Kidney epithelial cell (primary cell): ENCODE measurements at places on chromosomes 3 and 15.

GRCh38 chr15:87213626-87214025 is 1042.9 kb downstream of the NTRK3 start:
- no peak for DNase-seq

DNA sequence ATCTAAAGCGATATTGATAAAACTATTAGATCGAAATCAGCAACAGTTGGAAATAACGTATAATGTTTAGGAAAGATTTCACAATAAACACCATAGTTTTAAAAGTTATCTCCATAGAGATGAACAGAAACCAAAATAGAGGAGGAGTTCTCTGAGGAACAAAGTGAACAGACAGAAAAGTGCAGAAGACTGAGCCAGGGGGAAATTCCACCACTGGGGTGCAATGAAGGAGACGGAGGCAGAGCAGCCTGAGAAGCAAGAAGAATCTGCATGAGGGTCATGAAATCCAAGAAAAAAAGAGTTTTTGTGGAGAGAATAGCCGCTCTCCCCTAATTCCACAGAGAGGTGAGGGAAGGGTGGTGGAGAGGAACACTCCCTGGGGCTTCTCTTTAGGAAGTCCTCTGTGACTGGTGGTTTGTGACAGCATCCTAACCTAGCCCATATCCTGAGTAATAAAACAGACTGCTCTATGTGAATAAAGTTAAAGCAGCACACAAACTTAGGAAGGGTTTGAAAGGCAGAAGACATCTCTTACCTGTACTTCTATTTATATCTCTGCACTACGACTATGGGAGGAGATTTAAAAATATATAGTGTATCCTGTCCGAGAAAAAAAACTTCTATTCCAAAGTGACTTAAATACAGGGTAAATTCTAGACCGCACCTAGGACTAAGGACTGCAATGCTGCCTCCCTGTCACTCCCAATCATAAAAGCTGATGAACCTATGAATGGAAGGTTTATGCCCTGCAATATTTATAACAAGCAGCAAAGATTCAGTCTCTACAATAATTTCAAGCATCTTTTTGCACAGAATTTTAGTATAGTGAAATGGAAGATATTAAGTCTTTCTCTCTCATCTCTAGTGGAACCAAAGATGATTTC is 22.9 kb downstream of the ATP8B4 start:
- no peak for DNase-seq

DNA sequence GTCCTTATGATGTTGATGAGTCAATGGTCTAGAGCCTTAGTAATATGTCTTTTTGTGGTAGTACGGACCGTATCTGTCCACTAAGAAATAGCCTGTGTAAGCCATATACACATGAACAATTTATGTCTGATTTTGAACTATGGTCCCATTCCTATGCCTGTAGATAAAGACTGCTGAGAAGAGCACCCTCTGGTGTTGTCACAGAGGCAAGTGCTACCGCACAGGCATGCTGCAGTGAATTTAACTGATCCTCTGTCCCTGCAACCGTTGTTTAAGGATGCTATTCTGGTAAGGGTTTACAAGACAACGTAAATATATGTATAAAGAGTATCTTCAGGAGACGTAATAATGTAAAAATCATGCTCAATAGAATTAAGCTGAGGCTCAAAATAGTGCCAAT is 170.7 kb downstream of the UBE3A start:
- no peak for DNase-seq

DNA sequence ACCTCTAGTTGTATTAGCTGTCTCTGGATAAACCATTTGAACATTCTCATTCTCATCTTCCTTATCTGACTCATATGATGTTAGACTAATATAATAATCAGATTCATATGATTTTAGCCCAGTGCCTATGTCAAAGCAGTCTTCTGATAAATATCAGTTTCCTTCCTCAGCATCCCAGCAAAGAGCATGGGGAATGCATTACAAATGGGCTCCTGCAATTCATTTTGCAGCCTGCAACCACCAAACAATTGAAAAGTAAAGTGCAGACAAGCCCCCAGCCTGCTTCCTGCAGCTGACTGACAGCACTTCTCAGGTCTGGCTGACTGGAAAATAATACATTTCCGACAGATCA is 78.2 kb upstream of the STAC start:
- DNase-seq = no peak

DNA sequence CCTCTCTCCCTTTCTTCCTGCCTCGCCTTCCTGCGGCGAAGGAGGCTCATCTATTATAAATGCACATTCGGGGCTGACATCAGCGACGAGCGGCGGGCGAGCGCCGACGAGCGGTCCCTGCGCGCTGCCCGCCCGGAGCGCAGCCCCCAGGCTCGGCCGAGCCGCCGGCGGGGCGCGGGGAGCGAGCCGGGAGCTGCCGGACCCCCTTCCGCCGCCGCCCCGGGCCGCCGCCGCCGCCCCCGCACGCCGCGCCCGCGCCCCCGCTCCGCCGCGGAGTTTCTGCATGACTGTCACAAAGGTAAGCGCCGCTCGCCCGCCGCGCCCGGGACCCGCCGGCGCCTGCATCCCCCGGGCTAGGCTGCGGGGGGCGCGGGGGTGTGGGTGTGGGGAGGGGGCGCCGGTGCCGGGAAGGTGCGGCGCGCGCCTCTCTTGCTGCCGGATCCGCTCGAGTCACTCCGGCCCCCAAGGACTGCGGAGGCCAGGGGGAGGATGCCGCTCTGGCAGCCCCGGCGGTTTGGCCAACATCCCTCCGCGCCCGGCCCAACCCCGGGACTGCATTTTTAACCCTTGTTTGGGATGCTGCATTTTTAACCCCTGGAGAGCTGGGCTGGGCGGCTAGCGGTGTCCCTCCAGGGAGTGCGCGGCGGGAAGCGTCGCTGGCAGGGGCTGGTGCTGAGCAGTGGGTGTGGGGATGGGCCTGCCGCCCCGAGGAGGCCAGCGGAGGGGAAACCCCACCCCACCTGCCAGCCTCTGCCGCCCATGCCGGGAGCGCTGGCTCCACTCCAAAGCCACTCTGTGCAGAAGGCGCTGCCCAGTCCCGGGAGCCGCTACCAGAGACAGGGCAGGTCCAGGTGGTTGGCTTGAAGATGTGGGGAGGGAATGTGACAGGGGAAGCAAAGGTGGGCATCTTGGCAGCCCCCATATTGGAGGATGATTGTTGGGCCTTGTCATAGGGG is at the start of gene CORO2B:
TSS of gene CORO2B (plus strand) at position 14 of the 956 bp plus-strand sequence. CDS start at position 284, 270 bp downstream.
- DNase-seq = no peak

GRCh38 chr3:139928708-139929505 is 6.1 kb upstream of the CLSTN2 start:
- DNase-seq = no peak

DNA sequence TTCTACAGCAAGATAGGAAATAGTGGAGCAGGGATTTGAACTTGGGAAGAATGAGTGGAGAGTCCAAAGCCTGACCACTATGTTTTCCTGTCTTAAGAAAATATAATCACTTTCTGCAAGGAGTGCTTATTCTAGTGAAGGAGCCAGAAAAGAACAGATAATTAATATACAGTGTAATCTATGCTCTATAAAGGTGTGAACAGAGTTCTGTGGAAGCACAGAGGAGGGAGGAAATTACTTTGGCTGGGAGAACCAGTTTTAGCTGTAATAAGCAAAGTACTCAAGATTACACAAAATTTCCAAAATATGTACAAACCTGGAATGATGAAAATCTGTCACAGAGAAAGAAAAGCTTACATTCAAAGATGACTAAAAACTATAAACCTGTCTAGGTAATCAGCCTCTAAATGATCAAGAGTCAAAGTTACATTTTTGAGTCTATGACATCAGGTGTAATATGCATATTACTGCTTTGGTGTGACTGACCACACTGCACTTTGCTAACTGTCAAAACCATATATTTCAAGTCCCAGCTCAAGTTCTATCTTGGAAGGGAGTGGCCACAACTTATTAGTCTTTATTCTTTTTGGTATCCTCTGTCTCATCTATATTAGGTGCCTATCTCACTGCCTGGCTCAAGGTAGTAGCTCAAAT is 40.7 kb upstream of the MB21D2 start:
- DNase-seq = no peak

- DNase-seq = no peak
These were observed 5.3 kb downstream of the SCN5A start for GRCh38 chr3:38644016-38644661.

DNA sequence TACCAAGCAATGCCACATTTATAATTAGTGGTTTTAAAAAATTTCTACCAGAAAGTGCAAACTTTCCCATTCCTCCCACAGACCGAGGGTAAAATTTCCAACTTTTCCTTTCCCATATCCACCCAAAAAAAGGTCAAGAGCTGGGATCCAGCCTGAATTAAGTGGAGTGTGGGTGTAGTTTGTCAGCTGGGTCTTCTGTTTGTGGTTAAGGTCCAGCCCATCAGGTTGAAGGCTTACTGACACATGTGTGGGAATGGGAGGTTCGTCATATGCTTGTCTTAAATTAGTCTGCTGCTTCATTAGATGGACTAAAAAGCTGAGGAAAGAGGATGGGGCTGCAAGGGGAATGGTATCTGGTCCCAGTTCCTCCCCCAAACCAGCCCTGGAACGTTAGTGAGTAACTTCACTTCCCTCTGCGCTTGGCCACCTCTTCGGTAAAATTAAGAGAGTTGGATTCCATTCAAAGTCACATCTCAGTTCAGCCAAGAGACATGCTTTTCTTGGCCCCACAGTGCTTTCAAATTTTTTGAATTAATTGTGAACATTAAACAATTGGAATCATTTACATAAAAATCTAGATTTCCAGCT is 59.0 kb upstream of the PLCL2 start:
- DNase-seq = no peak

DNA sequence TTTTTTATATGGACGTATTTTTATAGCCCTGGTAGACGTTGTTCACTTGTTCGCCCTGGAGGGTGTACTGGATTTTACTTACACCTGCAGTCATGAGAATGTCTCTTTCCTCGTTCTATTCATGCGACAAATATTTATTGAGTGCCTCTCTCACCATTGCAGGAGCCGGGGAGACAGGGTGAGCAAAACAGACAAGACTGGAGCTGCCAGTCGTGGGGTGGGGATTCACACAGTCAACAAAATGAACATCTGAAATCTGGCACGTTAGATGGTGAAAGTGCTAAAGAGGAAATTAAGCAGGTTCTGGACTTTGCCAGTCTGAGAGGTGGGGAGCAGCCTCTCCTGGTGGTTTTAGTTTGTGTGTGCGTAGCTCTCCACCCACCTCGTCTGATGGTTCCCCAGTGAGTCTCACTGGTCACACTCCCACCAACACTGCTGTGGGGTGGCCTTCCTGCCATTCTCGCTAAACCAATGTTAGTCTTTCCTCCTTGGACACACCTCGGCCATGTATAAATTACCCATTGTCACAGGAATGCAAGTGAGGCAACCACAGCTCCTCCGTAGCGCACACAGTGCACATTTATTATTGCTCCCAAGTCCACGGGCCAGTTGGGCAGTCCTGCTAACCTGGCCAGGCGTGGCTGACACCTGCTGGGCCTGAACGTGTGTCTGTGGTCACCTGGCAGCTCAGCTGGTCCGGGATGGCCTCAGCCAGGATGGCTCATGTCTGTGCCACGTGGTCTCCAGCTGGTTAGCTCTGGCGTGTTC is 31.5 kb downstream of the FBLN2 start:
- DNase-seq = no peak

- DNase-seq = no peak
These were observed 954 bp downstream of the CLDN11 start for GRCh38 chr3:170419557-170420087.

- DNase-seq = peak; percentile 67
These were observed 258.7 kb upstream of the TGFBR2 start for GRCh38 chr3:30347679-30348216.

DNA sequence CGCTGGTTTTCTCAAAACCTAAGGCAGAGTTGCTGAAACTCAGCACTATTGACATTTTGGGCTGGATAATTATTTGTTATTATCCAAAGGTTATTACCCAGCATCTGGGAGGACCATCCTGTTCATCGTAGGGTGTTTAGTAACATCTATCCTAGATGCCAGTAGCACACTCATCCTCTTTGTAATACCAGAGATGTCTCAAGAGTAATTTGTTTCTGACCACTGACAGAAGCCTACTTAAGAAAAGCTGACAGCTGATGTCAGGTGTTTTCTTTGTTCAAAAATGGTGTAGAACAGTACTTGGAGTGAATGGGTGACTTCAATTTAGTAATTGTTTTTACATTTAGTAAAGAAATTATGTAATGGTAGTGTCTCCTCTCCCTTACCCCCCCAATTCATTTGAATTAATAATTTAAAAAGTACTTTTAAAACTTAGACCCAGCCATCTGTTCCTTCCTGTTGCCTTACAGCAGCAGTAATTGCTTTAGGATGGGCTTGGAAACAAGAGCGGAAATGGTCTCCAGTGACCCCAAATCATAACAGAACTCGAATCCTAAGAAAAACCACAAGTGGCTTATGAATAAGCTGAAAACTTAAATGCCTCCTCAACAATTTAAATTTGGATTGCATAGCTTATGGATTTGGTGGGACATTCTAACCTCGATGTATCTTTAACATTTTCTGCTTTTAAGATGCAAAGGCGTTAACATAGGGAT is 105.4 kb downstream of the PTPRG start:
- DNase-seq = no peak

DNA sequence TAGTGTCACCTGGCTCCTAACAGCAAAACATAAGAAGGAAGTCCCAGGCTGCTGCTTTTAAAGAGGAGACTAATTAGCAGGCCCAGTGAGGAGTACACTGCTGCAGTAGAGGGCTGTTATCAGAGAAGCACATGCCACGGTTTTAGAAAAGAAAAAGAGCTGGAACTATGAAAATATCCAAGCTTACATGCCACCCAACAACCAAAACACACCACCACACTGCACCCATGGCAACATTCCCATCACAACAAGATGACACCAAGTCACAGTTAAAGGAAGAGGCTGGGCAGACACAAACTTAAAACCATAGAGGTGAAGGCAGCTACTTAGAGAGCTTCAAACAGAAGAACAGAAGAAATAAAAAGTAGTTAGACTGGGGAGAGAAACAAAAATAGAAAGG is 37.0 kb downstream of the NPTN start:
- DNase-seq = no peak

- no peak for DNase-seq
These were observed 122.3 kb upstream of the BHLHE40 start for GRCh38 chr3:4856986-4857385.

DNA sequence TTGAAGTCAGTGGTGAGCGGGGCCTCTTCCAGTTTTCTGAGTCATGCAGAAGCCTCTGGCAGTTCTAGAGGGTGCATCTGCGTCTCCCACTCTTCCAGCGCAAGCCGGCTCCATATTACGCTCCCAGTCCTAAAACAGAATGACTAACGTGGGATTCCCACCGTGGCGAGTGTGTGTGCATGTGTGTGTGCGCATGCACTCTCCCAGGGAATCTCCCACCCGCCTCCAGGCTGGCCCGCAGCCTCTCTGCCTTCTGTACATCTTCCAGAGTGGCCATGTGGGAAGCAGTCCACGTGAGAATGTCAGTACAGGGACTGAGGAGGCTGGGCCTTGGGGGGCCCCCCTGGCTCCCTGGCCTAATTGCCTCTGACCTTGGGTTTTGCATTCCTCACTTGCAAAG is 87.7 kb downstream of the LSM3 start:
- no peak for DNase-seq

- no peak for DNase-seq
These were observed 197.4 kb downstream of the KLHL25 start for GRCh38 chr15:85597155-85597815.

GRCh38 chr3:6860149-6860953 is 564 bp upstream of the GRM7 start:
- DNase-seq = no peak

- no peak for DNase-seq
These were observed 736 bp downstream of the ARHGEF26 start for GRCh38 chr3:154121701-154122551.

- DNase-seq = no peak
These were observed 265.2 kb downstream of the SUCLG2 start for GRCh38 chr3:67389176-67389575.

- DNase-seq = no peak
These were observed 16.8 kb downstream of the LRRN1 start for GRCh38 chr3:3816034-3816433.
